Brain pericyte (primary cell): ENCODE measurements at places on chromosomes 11 and 22.

GRCh38 chr11:78731027-78731426, 156.4 kb upstream of the NARS2 start:
- no peak for DNase-seq

DNA sequence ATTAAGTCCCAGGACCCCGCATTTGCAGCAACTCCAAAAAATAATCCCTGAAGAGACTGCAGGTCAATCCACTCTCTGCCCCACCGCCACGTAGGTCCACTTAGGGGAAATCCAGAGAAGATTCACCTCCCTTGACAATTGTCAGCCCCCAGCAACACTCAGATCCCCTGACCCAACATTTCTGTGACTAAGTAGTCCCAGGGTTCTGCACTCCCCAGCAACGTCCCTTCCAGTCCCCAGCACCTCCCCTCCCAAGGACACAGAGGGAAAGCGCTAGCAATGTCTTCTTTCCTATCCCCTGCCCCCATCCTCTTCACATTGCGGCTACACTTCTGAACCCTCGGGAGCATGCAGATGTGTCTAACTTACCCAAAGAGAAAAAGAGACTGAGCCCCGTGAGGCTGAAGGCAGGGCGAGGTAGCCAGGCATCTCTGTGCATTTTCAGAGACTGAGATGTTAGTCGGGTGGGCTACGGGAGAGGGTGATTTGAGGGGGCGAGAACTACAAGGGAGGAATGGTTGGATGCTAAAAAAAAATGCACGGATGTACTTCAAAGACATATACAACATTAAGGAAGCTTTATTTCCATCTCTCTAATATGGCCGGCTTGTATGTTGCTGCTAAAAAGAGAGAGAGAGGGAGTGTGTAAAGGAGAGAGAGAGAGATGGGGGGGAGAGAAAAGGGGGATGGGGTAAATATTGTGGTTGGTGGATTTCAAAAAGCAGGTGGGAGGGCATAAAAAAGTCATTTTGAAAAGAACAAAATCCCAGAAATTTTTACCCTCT, at the start of gene SCN2B:
Gene SCN2B (minus strand): TSS at position 647 of the 785 bp plus-strand sequence. CDS start 208 bp downstream, at position 439.
- no peak for DNase-seq

- DNase-seq, result no peak
Measured at GRCh38 chr22:25628494-25628893, 64.0 kb downstream of the GRK3 start.

GRCh38 chr11:66843776-66844495, 695 bp downstream of the RCE1 start:
- DNase-seq, result no peak

GRCh38 chr11:9575260-9576240, 2.1 kb downstream of the WEE1 start:
- no peak for DNase-seq

- no peak for DNase-seq
Measured at GRCh38 chr22:48098243-48098920, 1335.9 kb downstream of the TBC1D22A start.

DNA sequence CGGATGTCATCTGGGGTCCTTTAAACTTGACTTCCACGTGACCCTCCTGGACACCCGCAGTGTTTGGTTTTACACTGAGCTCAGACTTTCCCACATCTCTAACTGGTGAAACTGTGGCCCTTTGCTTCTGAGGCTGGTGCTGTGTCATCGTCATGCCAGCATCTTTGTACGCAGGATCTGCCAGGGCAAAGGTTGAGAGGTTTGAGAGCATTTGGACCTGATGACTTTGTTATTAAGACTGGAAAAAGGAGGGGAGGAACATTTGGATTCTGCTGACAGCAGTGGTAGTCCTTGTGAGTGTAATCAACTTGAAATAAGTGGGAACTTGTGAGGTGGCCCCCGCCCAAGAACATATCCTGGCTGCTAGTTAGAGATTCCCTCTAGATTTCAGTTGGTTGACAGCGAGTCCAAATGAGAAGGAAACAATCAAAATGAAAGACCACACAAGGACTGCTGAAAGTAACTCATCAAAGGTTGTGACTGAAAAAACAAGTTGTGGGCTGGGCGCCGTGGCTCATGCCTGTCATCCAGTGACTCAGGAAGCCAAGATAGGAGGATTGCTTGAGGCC, 102.5 kb downstream of the KIAA1671 start:
- DNase-seq, result no peak

DNA sequence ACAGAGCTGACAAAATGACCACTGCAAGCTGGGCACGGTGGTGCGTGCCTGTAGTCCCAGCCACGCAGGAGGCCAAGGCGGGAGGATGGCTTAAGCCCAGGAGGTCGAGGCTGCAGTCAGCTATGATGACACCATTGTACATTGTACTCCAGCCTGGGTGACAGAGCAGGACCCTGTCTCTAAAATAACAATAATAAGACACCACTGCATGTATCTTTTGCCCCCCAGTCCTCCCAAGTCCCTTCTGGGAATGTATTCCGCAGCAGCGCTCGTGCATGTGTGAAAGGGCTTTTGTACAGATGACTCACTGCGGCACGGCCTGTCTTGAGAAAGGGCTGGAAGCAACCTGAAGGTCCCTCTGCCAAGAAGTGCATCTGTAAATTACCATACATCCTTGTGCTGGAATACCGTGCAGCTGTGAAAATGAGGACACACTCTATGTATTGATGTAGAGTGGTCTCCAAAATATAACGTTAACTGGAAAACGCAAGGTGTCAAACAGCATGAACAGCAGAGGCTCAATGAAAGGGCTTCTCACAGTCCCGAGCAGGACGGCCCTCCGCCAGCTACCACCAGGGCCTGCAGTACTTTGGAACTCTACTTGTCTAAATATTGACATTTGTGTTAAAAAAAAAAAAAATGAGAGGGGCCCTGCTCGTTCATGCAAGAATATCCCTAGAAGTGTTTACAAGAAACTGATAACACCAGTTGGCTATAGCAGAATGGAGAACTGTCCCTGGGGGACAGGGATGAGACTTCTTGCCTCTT, 9.0 kb upstream of the CDC42EP2 start:
- DNase-seq, result no peak

GRCh38 chr22:50009765-50010675, 2.5 kb downstream of the IL17REL start:
- no peak for DNase-seq

GRCh38 chr22:20574920-20575353, 67.5 kb downstream of the MED15 start:
- DNase-seq, result no peak

- DNase-seq, result no peak
Measured at GRCh38 chr22:41469218-41469851, 418 bp downstream of the ACO2 start.

- no peak for DNase-seq
Measured at GRCh38 chr11:57160665-57161064, 21.1 kb upstream of the LRRC55 start.

DNA sequence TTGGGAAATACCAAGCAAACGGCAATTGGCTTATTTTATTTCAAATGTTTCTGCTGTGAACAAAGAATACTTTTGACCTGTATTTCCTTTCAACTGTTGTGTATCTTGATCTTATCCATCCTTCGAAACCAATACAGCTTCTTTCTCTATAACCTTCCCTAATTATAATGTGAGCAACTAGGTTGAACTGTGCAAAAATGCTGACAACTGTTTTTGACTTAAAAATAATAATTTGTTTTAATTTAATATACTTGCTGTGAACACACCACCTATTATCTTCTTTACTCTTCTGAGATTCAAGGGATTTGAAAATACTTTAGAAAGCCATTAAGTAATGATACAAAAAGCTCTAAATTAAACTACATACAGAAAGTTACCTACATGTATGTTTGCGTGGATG, 682.5 kb upstream of the CCDC179 start:
- DNase-seq, result no peak

- peak; percentile 34 for DNase-seq
Measured at GRCh38 chr11:130403271-130403804, 25.1 kb downstream of the ADAMTS8 start.

- no peak for DNase-seq
Measured at GRCh38 chr22:20436768-20437612, 635 bp downstream of the SCARF2 start.

- DNase-seq, result no peak
Measured at GRCh38 chr22:25930083-25930482, 188.1 kb downstream of the MYO18B start.

DNA sequence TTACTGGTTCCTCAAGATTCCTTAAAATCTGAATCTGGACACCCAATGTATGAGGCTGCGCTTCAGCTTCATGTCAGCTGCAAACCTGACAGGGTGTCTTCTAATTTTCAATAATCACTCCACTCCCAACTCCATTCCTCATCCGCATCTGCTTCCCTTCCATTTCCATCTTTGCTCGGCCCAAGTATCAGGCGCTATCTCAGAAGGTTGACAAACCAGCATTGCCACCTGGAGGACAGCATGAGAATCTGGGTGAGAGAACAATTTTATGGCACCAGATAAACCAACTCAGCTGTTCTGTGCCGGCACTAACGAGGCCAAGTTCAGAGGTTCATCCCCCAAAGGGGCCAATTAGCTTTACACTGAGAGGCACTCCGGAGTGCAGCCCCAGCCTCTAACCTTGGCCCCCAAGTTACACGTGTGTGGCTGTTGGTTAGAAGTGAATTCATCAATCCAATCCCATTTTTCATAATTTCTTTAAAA, 79.1 kb upstream of the LMO2 start:
- no peak for DNase-seq

DNA sequence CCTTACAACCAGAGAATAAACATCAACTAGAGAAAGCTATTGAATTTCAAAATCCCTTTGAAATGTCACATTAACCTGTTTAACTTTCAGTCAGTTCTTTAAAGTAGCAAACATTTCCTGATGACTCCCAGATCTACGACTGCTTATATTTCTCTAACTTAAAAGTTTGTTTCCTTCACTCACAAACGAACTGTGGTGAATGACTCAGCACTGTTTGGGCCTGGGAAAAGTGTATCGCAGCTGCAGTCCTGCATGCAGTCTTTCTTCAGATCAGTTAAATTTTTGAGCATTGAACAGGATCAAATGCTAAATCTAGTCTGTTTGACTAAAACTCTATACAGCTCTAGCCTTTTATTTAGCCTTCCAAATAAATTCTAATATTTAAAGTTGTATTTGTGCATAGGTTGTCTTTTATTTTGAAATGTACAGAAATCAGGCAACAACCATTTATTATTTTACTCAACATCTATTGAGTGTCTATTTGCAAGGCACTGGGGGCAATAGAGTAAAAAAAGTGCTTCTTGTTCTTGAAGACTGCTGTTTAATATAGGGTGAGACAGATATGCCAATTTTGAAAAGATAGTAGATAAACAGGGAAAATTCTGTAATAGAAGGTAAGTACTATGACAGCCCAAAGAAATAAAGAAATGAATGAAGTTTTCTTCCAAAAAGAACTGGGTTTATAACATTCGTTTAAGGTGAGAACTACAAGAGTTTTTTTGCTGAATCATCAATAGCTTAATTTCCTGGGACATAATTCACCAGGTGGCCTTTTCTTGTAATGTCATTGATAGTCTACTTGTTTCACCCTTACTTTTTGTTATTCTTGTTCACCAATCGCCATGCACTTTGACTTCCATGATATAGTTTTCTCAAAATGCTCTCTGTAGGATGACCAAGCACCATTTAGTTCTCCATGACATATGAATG, 235.4 kb downstream of the METTL15 start:
- DNase-seq, result peak; percentile 68

DNA sequence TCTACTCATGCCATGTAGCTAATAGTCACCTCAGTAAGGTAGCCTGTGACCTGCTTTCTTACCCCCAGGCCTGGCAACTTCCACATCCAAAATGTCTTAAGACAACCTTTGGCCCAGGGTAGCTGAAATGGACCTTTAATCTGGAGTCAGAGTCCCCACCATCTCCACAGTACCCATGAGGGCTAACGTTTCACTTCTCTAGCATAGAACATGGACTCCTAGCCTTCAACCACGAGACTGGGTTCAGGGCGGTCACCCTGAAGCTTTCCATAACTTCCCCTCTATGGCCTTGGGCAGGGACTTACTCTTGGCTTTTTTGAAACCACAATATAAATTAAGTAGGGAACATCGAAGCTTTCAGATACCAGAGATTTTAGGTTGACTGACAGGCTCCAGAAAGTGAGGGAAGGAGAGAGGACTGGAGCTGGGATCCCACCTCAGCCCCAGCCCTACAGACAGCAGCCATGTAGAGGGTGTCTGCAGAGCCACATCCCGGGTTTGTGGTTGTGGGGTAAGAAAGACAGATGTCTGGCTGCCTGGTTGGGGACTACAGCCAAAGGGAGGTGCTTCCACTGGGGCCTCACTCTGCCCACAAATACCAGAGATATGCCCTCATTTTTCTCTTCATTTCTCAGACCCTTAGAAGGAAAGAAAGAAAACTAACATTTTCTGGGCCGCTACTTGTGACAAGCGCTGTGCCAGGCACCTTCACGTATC, 2.6 kb downstream of the TBC1D10A start:
- DNase-seq, result no peak

GRCh38 chr11:95816037-95816436, 25.7 kb downstream of the CEP57 start:
- DNase-seq, result no peak

DNA sequence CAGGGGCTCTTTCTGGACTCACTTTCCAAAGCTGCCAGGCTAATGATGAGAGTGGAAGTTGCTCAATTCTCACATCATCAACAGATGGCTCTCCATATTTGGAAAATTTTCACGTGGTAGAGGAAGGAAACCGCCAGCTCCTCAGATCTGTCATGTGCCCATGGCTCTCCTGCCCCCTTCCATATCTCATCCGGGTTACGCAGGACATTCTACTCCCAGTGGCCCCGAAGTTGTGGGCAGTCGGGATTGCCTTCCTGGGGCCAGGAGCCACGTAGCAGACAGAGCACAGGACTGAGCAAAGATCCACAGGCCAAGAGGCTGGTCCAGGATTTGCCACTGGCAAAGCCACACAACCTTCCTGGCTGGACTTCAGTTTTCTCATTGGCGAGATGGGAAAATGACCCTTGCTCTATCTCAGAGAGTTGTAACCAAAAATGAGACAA, 38.8 kb downstream of the RPUSD4 start:
- DNase-seq, result no peak

DNA sequence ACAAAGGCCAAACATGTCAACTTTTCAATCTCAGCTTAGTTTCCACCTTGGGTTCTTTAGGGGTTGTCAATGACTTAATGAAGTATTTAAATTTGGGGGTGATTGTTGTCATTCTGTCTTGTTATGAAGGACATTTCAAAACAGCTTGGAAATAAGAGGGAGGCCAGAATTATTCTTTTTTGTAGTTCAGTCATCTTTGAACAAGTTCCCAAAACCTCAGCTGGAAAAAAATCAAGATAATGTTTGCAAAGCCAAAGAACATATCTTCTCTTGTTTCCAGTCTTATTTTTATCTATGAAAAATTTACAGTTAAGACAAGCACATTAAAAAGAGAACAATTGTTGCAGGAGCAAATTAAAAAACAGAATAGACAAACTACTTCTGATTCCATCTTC, 612.8 kb downstream of the INSC start:
- DNase-seq, result no peak

- no peak for DNase-seq
Measured at GRCh38 chr22:17648569-17648968, 10.0 kb downstream of the BCL2L13 start.

GRCh38 chr11:133922078-133922870, 34.5 kb downstream of the IGSF9B start:
- no peak for DNase-seq
